ENCODE measurements at places on chromosomes 2 and 18.

- no peak for DNase-seq
Observed at GRCh38 chr18:57353940-57354461, 1.6 kb downstream of the ST8SIA3 start.

DNA sequence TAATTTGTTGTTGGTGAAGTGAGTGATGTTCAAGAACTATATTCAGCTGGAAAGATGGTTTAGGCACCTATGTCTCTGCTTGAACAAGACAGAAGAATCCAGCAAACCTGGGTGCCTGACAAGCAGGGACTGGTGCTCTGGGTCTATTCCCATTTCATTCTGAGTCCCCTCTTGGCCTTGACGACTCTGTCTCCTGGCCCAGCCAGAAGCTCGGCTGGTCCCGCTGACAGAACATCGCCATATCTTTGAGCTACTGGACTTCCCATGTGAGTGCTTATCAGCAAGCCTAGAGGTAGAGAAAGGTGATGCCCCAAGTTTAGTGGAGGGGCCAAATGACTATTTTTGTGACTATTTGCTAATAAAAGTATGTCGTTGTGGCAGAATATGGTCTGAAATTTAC lies 48.2 kb downstream of the SDC1 start:
- no peak for DNase-seq

DNA sequence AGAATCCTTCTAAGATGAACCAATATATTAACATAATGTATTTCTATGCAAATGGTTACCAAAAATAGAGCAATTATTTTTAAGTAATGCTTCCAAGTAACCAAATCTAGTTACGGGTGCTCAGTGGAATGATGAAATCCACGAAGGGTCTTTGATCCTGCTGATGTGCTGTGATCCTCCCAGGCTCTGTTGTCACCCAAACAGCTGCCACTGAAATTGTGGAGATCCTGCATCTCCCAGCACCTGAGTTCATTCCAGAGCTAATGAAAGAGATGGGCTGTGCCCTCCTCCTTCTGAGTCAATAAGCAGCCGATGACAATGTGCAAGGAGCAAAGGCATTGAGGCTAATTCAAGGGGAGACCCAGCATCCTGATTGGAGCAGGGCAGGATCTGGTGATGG lies 362.4 kb upstream of the SOX11 start:
- no peak for DNase-seq

GRCh38 chr2:188132385-188132784 lies 159.3 kb upstream of the GULP1 start:
- DNase-seq, result no peak

GRCh38 chr18:54957996-54958395 lies 1.3 kb downstream of the CCDC68 start:
- no peak for DNase-seq

- no peak for DNase-seq
Observed at GRCh38 chr2:52194342-52194741, 1162.4 kb upstream of the NRXN1 start.

DNA sequence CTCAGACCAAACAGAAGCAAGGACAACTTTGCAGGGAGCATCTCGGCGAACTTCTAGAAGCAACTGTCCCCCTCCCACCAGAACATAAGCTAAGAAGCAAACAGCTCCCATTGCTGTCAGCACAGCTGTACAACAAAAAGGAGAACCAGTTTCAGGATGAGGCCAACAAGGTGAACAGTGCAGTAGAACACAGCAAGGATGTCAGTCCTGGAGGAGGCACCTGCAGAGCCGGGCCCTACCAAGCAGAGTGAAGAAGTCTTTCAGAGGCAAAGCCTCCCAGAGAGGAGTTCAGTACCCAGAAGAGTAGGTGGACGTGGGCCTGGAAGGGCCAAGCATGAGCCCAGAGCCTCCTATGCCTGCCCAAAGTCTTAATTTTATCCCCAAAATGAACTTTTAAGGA lies 1.0 kb downstream of the PASK start:
- no peak for DNase-seq

- DNase-seq, result no peak
Observed at GRCh38 chr2:9003366-9003615, 193 bp downstream of the MBOAT2 start.

DNA sequence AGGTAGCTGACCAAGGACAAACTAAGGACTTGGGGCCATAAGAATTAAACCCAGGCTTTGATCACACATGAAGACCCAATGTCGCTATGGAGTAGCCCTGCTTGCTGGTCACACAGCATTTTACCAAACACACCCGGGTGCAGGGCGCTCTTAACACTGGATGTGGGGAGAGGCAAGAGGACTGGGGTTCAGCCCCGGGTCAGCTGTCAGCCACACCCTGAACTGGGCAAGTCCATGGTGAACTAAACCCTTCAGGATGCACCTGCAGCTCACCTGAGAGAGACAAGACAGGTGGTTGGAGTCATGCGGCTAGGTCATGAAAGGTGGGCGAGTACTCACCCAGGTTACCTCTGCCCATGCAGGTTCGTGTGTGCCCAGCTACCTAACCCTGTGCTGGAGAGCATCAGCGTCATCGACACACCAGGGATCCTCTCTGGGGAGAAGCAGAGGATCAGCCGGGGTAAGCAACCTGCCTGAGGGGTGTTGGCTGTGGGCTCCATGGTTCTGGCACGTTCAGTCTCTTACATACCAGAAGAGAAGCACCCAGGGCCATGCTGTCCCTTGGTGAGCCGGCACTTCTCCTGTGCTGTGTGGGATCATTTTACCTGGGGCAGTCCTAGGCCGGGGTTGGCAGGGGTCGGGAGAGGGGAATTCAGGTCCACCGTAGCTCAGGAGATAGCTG lies 15.2 kb downstream of the EHD3 start:
- no peak for DNase-seq

DNA sequence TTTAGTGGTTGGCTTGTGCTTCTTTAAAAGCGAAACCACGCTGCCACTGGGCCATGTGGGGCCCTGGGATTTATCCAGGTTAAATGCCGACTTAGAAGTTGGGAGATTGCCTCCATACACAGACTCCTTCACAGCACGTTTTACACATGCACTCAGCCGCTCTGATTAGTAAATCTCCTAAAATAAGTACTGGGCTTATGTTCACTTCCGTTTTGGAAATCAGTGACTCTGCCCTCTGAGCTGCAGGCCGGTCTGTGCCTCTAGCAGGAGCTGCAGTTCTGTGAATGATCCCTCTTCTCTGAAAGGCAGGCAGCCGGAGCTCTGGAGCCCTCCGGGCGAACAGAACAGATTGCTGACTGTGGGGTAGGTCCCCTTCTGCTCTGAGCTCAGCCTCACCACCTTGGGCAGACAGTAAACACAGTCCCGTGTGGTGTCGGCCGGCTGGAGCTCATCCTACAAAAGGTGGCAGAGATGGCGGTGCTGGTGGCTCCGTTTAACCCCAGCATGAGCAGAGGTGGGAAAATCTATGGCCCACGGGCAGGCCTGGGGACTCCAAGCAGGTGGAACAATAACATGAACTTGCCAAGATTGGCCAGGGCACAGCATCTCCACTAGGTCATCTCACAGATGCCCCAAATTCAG lies 9.8 kb upstream of the RAB17 start:
- DNase-seq, result no peak

DNA sequence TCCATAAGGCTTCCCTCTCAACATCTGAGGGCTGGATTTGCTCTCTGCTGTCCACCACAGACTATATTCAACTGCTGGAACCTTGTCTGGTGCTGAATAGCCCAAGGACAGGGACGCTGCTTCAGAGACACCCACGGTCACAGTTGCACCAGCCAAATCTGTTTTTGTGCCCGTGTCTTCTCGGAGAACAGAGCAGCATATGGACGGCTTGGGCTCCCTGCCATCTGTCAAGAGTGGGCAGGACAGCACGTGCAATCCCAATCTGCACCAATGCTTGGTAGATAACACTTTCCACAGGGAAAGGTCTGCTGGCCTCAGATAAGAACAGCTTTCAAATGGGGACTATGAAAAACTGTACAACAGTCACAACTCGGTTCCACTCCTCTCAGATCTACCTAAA lies 466.1 kb downstream of the TGIF1 start:
- DNase-seq, result no peak

- no peak for DNase-seq
Observed at GRCh38 chr2:150806336-150806735, 318.9 kb upstream of the RND3 start.

DNA sequence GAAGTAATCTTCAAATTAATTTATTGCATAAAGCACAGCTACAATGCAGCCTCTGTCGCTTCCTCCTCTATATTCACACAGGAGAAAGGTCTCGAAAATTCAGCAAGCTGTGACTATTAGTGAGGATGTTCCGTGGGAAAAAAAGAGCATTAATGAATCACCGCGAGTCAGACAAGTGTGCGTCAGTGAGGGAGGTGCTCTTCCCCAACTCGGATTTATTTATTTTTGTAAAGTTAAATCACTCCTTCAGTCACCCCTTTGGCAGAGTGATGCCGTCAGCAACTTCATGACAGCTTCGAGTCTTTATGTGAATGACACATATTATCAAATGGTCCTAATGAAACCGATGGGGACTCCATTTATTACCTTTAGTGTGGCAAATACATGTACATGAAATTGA lies 648.9 kb upstream of the SALL3 start:
- DNase-seq, result no peak

DNA sequence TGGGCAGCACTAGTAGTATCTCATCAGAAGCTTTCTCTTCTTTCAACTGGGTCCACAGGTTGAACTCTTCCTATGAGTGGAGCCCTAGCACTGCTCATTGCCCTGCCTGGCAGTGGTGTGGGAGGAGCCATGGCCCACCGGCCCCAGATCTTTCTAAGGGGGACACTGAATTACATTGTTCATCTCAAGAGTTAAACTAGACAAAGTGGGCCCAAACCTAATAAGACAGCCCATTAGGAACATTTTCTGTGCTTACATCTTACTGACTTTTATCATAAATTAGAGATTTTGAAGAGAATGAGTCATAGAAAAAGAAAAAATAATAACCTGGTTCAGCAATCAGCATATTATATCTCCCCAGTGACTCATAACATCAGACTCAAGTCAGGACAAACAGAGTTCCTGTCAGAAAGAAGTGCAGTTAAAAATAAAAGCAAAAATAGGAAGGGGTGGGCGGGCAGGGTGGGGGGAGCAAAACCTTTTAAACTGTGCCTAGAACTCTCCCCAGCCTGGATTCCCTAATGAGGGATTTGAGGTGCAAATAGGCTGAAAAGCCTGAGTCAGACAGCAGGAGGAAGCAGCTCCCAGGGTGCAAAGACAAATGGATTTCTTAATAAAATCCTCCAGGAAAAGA lies 161.6 kb upstream of the TRIB2 start:
- peak; percentile 10 for DNase-seq

DNA sequence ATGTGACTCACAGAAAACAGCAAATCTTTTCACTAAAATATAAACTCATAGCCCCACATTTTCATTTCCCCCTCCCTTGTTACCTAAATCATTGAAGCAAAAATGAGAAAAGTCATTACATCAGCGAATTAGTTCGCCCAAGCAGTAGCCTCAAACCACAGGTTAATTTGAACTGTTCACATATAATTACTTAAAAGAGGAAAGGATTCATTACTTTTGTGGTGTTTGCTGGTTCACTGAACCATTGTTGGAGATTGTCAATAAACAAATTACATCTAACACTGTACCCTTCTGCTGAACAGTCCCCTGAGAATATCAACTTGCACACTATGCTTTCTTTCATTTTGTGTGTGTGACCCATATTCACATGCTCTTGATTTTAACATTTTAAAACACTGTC lies 238.7 kb downstream of the ERBB4 start:
- DNase-seq, result no peak

- DNase-seq, result peak; percentile 44
Observed at GRCh38 chr2:70984576-70985282, 6.3 kb downstream of the ANKRD53 start.

GRCh38 chr2:166451468-166451867 lies 42.6 kb downstream of the SCN7A start:
- DNase-seq, result no peak

GRCh38 chr2:240629968-240630770 lies 4.9 kb downstream of the GPR35 start:
- DNase-seq, result no peak

DNA sequence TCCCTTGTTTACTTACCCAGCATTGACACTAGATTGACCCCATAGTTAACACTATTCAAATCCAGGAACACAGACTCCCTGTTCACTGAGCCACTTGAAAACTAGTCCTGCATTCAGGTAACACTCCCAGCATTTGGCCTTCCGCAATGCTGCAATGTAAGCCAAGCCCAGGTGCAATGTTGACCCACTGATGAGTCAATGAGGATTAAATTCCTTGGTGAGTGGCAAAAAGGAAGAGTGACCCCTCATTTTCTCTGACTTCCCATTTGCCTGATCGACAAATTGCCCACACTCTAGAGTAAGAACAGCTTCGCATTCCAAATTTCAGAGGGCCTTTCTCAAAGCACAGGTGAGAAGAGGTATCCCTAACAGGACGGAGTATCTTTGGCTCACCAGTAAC lies 251.9 kb downstream of the FBXO15 start:
- DNase-seq, result no peak

- DNase-seq, result no peak
Observed at GRCh38 chr2:67936969-67937368, 125.8 kb downstream of the C1D start.

DNA sequence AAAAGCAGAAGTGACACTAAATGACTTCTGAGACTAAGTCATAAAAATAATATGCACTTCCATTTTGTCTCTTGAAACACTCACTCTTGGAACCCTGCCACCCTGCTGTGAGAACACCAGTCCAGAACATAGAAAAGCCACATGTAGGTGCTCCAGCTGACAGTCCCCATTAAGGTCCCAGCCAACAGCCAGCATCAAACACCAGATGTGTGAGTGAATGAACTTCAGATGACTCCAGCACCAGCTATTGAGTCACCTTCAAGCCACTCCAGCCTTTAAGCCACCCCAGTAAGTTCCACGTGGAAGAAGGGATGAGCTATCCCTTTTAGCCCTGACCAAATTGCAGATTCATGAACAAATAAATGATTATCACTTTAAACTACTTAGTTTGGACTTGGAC lies 31.5 kb upstream of the LGALSL start:
- DNase-seq, result no peak

DNA sequence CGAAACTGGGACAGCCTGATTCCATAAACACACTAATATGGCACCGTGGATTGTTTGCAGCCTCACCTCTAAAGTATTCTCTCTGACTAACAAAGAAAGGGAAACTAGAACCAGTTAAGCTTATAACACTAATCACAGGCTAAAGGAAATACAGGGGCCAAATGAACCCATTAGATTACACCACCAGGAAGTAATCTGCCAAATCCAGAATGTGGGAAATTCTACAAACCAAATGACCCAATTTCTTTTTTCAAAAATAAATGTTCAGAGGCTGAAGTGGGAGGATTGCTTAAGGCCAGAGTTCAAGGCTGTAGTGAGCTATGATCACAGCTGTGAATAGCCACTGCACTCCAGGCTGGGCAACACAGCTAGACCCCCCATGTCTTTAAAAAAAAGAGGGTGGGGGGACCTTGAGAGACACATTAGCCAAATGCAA lies 1.5 kb upstream of the MPPE1 start:
- DNase-seq, result no peak

GRCh38 chr2:126696644-126697520 lies 40.9 kb downstream of the GYPC start:
- no peak for DNase-seq

GRCh38 chr2:208722731-208723130 lies 316.1 kb downstream of the PTH2R start:
- DNase-seq, result no peak
